NCI-H1105 (cell line): ENCODE measurements at places on chromosomes 2 and 18.

DNA sequence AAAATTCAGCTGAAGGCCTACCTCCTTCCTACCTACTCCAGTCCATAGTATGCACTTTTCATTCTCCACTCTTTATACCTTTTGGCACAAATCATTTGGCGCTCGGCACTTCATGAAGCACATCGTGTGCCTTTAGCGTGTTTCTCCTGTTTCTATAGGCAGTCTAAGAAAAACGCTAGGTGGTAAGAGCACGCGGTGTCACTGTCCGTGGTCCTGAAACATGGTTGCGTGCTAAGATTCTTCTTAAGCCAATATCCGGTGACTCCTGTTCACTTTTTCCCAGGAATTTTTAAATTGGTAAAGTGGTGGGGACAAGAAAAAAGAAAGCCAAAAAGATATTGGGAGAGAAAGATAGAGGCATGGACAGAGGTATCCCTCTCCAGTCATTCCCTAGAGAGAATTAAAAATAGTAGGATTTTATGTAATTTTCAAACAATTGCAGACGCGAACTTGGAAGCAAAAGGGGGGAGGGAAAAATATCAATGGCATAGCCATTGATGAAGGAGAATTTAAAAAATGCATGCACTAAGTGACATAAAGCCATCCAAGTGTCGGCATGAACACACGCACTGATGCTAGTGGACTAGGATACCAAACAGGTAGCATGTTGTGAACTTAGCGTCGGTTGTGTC is 1.4 kb upstream of the CTNNA2 start:
- no peak for DNase-seq

DNA sequence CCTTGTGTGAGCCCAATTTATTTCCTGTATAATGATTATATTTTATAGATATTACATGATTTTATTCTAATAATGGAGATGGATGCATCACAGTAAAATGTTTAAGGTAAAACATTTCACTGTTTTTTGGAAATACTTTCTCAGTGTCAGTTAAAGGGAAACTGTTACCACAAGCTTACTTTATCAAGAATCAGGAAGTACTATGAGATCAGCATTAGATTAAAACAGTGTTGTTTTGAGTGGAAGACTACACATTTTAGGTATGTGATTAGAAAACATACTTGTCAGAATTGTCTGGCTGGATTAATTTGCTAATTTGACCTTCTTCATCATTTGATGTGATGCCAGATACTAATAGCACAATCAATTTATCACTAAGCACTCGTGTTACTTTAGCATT is at the start of gene HRH4:
TSS of gene HRH4 (plus strand) at position 250 of the 400 bp plus-strand sequence. CDS start at position 342, 92 bp downstream.
- DNase-seq = no peak

GRCh38 chr2:191158193-191158592 is 7.4 kb upstream of the STAT4 start:
- DNase-seq = no peak

GRCh38 chr2:67466734-67467133 is 69.6 kb downstream of the ETAA1 start:
- DNase-seq = no peak

DNA sequence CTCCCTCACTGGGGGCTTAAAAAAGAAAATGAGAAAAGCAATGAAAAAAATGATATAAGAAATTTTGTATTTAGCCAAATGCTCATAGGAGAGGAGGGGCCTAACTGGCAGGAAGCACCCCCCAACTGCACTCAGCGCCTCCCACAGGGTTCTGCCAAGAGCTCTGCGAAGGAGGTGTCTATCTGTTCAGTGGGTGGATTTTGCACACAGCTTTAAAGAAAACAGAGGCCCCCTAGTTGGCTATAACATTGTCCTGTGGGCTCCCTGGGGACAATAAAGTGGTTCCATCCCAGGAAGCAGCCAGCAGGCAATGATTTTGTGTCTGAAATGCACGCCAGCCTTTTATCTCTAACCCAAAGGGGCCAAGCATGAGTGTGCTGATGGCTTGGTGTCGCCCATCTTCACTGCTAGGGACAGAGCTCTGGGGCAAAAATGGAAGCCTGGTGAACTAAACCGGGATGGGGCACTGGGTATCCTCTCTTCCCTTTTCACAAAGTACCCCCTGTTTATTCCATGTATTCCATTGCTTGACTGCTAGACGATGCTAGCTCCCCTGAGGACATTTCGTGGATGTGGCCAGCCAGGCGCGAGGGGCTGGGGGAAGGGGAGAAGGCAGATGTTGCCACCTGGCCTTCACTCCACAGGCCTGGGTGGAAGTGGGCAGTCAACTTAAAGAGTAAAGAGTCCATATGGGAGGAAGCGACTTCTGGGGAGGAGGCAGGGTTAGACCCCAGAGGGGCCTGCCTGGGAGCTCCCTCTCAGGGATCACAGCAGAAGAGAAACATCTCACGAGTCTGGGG is 205.7 kb downstream of the CYP26B1 start:
- no peak for DNase-seq

- DNase-seq = no peak
These were observed 887.3 kb downstream of the TDRD15 start for GRCh38 chr2:22011048-22011447.

DNA sequence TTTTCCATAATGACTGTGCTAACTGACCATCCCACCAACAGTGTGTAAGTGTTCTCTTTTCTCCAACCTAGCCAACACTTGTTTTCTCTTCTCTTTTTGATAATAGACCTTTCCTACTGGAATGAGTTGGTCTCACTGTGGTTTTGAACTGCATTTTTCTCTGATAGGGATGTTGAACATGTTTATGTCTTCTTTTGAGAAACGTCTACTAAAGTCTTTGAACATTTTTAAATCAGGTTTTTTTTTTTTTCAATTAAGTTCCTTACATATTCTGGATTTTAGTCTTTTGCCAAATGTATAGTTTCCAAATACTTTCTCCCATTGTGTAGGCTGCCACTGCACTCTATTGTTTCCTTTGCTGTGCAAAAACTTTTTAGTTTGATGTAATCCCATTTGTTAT is 405.5 kb upstream of the FIGN start:
- DNase-seq = no peak

GRCh38 chr2:74501335-74502071 is 2.1 kb upstream of the LBX2 start:
- DNase-seq = no peak

- no peak for DNase-seq
These were observed 346.1 kb upstream of the KYNU start for GRCh38 chr2:142531377-142531776.

DNA sequence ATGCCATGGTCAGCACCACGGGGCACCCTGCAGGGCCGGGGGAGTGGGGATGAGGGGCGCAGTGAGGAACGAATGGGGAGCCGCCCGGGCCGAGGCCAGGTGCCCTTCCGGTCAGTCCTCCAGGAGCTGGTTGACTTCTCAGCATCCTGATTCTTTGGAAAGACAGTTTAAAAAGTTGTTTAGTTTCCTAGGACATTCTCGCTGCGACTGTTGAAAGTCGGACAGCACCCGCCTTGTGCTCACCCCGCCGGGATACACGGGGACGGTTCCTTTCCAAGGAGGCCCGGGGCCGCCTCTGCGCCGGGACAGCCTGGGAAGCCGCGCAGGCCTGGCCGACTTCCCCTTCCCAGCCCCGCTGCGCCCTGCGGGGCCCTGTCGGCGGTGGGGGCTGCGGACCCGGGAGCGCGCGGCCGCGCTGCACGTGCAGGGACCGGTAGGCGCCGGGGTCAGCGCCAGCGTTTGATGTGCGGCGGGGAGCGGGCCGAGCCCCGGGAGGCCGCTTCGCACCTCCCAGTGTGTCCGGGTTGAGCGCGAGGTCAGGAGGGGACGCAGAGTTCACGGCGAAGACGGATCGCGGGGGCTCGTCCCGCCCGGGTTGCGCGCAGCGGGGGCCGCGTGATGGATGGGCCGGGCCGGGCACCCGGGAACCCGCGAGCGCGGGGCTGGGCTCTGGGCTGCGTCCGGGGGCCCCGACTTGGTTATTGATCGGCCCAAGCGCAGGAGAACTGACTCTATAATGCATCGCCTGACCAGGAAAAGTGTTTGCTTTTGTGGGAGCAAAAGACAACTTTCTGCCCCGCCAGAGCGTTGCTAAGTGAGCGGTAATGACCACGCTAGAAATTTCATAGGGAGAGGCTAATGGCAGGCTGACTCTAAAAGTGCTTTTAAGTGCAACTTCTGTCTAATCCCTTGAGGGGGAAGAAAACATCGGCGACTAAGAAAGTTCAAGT is 28.0 kb upstream of the SMIM21 start:
- no peak for DNase-seq

- no peak for DNase-seq
These were observed 77.6 kb upstream of the CRIM1 start for GRCh38 chr2:36277881-36278523.
